AG09319 (cell line): ENCODE measurements at places on chromosomes 2 and 18.

DNA sequence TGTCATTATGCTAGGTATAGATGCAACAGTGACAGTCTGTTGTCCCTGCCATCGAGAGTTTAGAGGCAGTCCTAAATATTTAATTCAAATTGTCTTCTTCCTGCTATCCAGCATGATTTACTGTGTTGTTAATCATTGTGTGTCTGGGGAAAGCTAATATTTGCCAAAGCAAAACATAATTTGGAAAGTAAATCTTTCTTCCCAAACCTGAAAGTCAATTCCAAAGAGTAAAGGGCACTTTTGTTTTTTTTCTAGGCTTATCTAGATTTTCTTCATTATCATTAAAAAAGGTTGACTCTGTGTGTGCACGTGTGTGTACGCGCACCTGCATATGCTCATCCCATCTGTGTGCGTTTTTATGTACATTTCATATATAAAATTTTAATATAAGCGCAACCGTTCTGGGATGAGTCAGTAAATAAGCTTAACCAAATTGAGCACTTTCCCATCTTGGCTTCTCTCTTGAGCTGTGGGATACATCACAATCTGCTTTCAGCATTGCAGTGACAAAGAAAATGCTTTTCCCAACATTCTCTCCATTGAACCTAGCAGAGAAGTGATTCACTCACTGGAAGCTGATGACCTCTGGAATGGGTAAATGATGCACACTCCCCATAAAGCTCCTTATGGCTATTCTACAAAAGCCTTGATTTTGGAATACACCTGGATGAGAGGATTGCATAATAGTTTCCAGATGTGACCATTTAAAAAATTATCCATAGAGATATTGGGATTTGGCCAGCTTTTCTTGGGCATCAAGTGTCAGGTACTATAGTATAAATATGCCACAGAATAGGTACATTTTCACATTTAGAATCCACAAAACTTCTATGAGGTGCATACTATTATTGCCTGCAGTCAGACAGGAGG lies 488.4 kb downstream of the ADCYAP1 start:
- DNase-seq: no peak

DNA sequence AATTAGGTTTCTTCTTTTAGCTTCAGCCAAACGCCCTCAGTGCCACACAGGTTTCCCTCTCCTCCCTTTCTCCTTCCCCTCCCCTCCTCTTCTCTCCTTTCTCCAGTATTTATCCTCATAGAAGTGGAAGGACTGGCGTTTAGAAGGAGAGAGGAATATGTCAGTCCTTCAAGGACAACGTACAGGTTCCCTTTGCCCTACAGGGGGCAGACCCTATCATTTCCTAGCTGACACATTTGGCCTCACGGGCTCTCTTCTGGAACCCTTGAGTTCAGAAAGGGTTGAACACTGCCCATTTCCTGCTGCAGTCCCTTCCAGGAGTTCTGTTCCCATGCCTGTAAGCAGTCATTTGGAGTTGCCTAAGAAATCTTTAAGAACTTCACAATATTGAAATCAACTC lies 46.1 kb downstream of the CDCA7 start:
- DNase-seq: no peak

DNA sequence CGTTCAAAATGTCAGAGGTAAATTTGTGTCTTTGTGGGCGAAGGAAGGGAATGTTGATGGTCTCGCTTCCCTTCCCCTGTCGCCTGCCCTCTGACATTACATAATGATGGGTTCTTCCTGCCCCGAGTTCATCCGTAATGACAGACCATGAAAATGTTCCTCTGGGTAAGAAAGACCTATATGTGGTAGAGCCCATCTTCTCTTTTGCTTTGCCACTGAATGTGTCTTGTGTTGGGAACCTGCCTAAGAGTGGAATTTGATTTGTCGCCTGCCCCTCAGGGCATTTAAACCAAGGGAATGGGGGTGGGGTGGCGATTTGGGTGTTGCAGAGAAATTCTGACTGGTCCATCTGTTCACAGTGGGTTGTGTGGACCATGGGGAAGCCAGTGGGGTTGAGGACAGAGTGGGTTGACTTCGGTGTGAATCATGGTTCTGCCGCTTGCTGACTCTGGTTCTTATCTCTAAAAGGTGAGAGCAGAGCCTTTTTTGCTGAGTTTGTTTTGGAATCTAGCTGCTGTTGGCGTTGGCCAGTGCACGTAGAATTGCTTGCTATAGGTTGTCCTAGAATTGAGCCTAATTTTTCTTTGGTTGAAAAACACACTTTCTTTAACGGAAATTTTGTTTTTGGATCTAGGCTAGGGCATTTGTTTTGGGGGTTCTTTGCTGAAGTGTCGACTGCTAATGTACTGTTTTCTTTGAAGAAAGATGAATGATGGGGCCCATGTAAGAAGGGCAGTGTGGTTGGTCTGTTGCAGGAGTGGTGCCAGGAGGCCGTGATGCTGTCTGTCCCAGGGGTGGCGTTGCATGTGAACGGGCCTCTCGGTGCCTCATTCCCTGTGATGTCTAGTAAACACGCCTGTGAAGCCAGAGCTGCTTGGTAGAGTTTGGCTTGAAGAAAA lies 1.3 kb downstream of the INPP4A start:
- DNase-seq: no peak

DNA sequence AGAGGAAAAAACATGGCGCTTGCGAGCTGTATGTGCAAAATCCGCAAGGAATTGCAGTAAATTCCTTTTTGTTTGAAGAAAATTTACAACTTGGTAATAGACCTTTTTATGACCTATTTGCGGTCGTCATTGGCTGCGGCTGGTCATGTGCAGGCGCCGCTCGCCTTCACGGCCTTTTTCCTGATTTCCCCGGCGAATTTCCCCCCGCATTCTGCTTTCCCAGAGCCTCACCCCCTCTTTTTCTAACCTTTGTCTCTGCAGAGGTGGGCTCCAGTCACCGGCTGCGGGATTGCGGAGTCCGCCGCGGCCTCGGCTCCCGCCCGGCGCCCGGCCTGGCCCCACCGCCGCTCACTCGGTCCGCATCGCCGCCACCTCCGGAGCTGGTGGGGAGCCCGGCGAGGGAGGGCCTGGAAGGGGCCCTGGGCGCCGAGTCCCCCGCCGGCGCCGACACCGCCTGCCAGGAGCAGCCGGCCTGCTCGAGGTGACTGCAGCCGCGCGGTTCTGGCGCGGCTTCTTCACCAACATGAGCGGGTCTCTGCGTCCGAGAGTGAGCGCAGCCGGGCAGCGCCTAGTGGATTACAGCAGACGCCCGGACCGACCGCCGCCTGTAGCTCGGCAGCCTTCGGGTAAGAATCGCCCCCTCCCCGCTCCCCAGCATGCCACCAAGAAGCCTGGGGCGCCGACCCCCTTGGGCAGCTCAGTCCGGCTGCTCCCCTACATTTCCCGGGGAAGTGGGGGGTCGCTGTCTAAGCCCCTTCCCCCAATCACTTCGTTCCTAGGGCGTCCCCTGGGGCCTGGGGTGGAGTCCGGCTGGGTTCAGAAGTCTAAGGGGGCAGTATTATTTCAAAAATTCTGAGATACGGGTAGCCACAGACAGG lies 7.1 kb downstream of the HOXD8 start:
- DNase-seq: no peak

DNA sequence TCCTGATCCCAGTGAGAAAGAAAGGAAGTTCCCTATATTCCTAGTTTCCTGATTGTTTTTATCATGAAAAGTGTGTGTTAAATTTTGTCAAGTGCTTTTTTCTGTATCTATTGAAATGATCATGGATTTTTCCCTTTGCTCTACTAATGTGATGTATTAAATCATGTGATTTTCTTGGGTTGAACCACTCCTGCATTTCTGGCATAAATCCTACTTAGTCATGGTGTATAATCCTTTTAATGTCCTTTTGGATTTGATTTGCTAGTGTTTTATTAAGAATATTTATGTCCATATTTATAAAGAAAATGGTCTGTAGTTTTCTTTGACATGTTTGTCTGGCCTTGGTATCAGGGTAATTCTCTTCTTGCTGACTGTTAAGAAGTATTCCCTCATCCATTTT lies 87.3 kb upstream of the CNGA3 start:
- no peak for DNase-seq

GRCh38 chr2:220281771-220282170 lies 654.3 kb downstream of the SLC4A3 start:
- no peak for DNase-seq

DNA sequence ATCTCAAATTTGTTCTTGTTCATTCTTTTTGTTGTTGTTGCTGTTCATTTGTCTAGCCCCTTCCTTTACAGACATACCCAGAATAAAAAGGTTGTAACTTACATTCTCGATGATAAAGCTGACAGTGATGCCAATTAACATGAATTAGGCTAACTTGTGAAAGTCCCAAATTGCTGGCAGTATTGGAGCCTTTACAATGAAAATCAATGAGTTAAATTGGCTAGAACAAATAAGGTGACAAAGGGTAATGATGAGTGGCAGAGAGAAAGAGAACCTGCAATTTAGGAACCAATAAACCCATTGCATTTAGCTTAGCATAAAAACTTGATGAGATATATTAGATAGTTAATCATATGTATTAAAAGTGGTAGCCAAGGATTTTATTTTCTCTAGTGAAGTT lies 521.0 kb downstream of the ADCYAP1 start:
- no peak for DNase-seq

GRCh38 chr18:7452331-7452730 lies 114.8 kb upstream of the PTPRM start:
- no peak for DNase-seq

GRCh38 chr2:175823002-175823706 lies 178.9 kb downstream of the LNPK start:
- DNase-seq: no peak

DNA sequence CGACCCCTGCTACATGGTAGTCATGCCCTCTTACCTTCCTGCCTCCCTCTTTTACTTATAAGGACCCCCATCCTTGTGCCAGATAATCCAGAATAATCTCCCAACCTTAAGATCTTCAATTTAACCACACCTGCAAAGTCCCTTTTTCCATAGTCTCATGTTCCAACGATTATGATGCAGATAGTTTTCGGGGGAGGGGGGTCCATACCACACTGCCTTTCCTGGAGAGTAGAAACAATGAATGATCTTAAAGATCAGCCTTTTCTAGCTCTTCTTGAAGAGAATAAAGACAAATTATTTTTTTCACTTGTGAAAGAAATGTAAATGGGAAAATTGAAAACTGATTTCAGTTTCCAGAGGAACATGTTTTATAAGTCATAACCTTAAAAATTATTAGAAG lies 4.3 kb upstream of the FAM98A start:
- no peak for DNase-seq

GRCh38 chr2:202808754-202809153 lies 62.8 kb downstream of the ICA1L start:
- no peak for DNase-seq
